H4 (cell line): ENCODE measurements at places on chromosomes 5 and 9. TPM values are rescaled to one million over a fixed set of nuclear protein-coding genes. Genes with fewer than 3 reads are reported as not detected.

- no peak for DNase-seq
Observed at GRCh38 chr5:945691-946551, 53.2 kb downstream of the TRIP13 start.

Gene MARCHF6
- 35.3 and 44.7 TPM in 2 replicates for total RNA-seq

DNA sequence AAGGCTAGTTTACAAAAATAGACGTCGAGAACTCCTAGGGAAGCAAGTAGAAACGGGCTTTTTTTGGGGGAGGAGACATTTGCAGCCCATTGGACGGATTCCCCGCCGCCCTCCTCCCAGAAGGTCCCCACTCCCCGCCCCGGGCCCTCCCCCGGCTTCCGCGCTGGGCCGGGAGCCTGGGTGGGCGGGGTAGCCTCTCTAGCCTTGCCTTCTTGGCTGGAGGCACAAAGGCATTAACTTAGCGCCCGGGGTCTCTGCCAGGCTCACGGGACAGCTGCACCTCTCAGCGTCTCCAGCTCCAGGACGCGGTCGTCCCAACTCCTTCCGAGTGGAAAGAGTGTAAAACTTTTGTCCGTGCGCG is at the start of gene DMRTA1:
TSS of gene DMRTA1 (plus strand) at position 236 of the 361 bp plus-strand sequence. CDS start 242 bp downstream, outside the sequence.
- peak; percentile 44 for DNase-seq

- DNase-seq = peak; percentile 91
Observed at GRCh38 chr5:142644640-142645361, 41.1 kb downstream of the FGF1 start.

Gene C5orf52
- not detected in 2 replicates for total RNA-seq
